ENCODE measurements at places on chromosomes 7 and 10. TPM values are rescaled to one million over a fixed set of nuclear protein-coding genes. Genes with fewer than 3 reads are reported as not detected.

Gene ABCB4
- total RNA-seq: 0.56 TPM

Gene MRPS16
- 78.0 TPM for total RNA-seq

Gene ARHGAP22
- total RNA-seq: 0.10 TPM

Gene STAG3
- 0.05 TPM for total RNA-seq

Gene PTF1A
- total RNA-seq: not detected

Gene NOS3
- total RNA-seq: 13.0 TPM

Gene HMX3
- total RNA-seq: not detected

Gene EPDR1
- total RNA-seq: not detected

Gene NOBOX
- total RNA-seq: not detected

Gene CCDC71L
- 9.8 TPM for total RNA-seq

Gene EPHB6
- 45.9 TPM for total RNA-seq

Gene CYP2E1
- not detected for total RNA-seq

Gene PDE1C
- not detected for total RNA-seq

Gene IFIT3
- total RNA-seq: 6.1 TPM

Gene IL6
- not detected for total RNA-seq

Gene TMEM60
- total RNA-seq: 13.4 TPM

Gene UBN2
- total RNA-seq: 4.6 TPM

Gene EGR2
- total RNA-seq: 5.6 TPM

Gene NCF1
- total RNA-seq: not detected

Gene AKR1C8
- not detected for total RNA-seq

Gene SCD
- total RNA-seq: 253 TPM

Gene SFMBT2
- 0.03 TPM for total RNA-seq

Gene EVX1
- total RNA-seq: 0.31 TPM

Gene TMEM270
- total RNA-seq: not detected

Gene KCND2
- total RNA-seq: not detected

Gene CDH23
- 0.63 TPM for total RNA-seq

Gene TSPAN12
- total RNA-seq: 32.6 TPM

Gene FRAT2
- total RNA-seq: 30.3 TPM

Gene OR2A7
- total RNA-seq: 0.86 TPM

Gene CUZD1
- not detected for total RNA-seq

Gene EBF3
- not detected for total RNA-seq

Gene HYCC1
- 0.64 TPM for total RNA-seq

Gene NME8
- not detected for total RNA-seq

Gene ATXN7L1
- 3.8 TPM for total RNA-seq

All from HT-29 (cell line).